Fibroblast of skin of scalp (primary cell): ENCODE measurements at places on chromosomes 11 and 22.
A peak's percentile ranks its signal among the peaks of the same experiment; 100 is the strongest.

DNA sequence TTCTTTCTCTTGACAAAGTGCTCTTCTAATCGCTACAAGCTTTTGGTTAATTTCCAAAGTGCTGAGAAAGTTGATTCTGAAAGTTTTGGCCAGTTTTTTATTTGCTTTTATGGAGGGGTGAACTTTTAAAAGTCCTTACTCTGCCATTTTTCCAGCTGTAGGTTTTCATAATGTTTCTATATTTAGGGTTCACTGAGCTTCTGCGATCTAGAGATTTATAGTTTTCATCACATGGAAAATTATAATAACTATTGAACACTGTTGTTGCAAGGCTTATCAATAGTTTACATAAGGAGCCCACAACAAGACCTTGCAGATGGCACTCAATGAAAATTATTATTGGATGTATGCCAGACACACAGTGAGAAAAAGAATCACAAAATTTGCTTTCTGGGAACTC lies 55.1 kb downstream of the DLG2 start:
- DNase-seq: no peak

DNA sequence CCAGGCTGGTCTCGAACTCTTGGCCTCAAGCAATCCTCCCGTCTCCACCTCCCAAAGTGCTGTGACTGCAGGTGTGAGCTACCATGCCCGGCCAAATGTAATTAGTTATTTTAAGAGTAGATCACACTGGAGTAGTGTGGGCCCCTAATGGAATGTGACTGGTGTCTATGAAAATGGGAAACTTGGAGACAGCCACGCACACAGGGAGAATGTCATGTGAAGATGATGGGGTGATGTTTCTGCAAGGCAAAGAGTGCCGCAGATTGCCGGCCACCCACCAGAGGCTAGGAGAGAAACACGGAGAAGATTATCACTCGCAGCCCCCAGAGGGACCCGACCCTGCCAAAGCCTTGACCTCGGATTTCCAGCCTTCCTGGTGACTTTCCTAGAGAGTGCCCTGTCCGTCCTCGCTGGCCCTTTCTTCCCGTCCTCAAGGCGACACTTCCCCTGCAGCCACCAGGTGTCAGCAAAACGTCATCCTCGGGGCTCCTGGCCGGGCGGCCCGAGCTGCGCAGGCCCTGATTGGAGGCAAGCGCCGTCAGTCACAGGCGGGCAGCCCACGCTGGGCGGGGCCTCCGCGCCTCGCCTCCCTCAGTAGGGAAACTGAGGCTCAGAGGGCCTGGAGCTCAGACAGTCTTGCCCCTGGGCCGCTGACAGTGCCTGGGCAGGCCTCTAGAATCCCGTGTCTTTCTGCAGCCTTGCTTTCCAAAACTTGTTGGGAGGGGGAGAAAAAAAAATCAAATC lies 16.3 kb downstream of the CRYBB2 start:
- DNase-seq: peak; percentile 73

GRCh38 chr11:33753304-33753967 lies 17.2 kb upstream of the CD59 start:
- DNase-seq: peak; percentile 36

- DNase-seq: no peak
Observed at GRCh38 chr11:60454212-60454611, 1.4 kb upstream of the MS4A1 start.

DNA sequence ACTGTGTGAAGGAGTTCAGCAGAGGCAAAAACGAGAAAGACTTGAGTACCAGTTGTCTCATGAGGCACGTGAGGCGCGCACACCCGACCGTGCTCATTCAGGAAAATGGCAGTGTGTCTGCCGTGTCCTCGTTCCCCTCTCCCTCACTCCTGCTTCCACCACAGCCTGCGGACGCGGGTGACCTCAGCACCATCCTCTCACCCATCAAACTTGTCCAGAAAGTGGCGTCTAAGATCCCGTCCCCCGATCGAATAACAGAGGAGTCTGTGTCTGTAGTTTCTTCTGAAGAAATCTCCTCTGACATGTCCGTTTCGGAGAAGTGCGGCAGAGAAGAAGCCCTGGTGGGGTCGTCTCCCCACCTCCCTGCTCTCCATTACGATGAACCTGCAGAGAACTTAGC lies 30.4 kb downstream of the ZBED4 start:
- no peak for DNase-seq

DNA sequence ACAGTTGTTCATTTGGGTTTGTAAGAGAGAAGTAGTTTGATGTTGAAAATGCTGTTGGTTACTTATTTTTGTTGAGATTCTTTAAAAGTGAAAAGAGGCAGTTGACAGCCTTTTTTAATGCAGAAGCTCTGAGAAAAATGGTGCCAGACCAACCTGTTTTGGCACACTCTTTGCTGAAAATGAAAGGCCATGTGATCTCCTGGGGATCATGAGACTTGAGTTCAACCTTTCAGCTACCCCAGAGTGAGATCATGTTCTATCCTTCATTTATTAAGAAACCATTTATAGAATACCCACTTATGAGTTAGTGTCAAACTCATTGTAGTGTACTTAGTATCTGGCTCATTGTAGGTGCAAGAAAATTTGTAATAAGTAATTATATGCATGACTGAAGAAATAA lies 196.2 kb downstream of the MAML2 start:
- no peak for DNase-seq

DNA sequence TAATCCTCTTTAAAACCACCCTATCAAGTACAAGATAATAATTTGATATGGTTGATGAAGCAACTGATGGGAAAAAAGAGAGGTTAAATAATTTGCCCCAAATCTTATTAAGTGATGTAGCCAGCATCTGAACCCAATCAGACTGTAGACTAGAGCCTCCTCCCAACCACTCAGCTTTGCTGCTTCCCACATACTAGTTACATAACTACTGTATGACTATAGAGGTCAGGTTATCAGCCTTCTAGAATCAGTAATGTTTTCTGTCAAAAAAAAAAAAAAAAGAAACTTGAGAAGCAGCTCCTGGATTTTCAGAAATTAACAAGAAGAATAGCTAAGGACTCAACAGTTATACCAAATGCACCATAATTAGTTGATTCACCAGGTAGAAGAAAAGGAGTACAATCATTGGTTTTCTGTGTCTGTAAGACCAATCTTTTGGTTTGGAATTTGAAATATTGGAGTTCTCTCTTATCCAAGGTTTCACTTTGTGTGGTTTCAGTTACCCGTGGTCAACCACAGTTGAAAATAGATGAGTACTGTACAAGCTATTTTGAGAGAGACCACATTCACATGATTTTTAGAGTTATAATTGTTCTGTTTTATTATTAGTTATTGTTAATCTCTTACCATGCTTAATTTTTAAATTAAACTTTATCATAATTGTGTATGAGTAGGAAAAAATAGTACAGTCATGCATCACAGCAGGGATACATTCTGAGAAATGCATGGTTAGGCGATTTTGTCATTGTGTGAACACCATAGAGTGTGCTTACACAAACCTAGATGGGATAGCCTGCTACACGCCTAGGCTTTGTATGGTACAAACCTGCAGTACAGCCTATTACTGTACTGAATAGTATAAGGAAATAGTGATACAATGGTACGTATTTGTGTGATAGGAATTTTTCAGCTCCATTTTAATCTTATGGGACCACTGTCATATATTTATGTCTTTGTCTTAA lies 72.2 kb downstream of the PDHX start:
- DNase-seq: peak; percentile 71

DNA sequence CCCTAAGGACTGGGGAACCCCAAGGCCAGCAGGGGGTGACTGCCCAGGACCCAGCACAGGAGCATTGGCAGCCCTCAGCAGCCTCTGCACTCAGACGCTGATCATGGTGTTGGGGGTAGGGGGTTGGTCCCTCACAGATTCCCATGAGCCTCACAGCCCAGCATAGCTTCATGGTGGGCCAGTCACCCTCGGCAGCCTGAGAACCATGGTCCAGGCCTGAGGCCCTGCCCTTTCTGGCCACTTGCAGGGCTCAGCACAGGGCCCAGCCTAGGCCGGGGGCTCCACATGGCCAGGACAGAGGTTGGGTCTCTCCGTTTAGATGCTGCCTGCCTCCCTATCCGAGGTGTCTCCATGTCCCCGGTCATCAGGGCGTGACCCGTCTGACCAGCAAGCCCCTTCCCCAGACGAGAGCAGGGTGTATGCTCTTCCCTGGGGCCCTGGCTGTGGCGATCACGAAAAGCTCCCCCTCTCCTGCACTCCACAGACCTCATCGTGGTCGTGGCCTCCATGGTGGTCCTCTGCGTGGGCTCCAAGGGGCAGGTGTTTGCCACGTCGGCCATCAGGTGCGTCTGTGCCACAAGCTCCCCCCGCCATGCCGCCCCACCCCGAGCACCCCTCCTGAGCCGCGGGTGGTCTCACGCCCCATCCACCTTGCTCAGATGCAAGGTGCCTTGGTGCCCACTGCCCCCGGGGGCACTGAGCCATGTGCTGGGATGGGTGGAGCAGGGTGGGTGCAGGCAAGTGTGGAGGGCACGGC lies 126.2 kb downstream of the KCNQ1 start:
- no peak for DNase-seq
